ENCODE measurements at places on chromosomes 5 and 9.
A peak's percentile ranks its signal among the peaks of the same experiment; 100 is the strongest.

GRCh38 chr5:96331210-96331609 is 101.8 kb downstream of the PCSK1 start:
- no peak for DNase-seq

DNA sequence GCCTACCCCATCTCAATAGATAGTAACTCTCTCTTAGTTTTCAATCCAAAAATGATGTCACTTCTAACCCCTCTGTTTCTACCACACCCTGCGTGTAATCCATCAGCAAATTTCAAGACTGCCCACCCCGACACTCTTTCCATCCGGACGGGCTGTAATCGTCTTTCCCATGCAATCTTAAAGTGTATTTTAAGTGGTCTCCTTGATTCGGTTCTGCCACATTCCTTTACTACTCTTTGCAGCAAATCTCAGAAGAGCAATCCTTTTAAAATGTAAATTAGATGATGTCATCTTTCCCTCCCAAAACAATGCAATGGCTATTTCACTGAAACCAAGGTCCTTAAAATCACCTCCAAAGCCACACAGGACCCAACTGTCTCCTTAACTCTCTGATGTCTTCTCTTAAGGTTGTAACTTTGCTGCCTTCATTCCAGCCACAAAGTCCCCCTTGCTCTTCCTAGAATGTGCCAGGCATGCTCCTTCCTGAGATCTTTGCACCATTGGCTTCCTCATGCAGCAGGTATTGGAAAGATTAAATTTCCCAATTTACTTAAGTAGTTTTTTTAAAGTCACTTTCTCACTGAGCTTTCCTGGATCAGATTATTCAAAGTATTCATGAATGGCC is 932.5 kb upstream of the WWC1 start:
- DNase-seq, result no peak

GRCh38 chr5:167793700-167794099 is 497.7 kb upstream of the WWC1 start:
- no peak for DNase-seq

- no peak for DNase-seq
Observed at GRCh38 chr9:81979196-81979595, 9.4 kb upstream of the SPATA31D1 start.

DNA sequence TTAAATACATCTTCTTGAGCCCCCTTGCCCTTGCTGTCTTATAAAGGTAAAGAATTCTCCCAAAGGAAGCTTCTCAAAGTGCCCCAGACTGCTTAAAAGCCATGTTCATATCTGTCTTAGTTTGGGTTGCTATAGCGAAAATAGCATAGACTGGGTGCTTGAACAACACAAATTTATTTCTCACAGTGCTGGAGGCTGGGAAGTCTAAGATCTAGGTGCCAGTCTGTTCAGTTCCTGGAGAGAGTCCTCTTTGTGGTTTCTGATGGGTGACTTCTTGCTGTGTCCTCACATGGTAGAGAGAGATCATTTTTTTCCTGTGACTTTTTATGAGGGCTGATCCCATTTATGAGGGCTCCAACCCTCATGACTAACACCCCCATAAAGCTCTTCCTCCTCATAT is 486.7 kb upstream of the ADAMTS16 start:
- DNase-seq, result no peak

GRCh38 chr5:124960266-124960665 is 213.8 kb upstream of the ZNF608 start:
- no peak for DNase-seq

- no peak for DNase-seq
Observed at GRCh38 chr9:31255211-31255610, 1129.2 kb upstream of the ACO1 start.

- DNase-seq, result peak; percentile 85
Observed at GRCh38 chr9:113910036-113910639, 34.0 kb downstream of the ZNF618 start.

DNA sequence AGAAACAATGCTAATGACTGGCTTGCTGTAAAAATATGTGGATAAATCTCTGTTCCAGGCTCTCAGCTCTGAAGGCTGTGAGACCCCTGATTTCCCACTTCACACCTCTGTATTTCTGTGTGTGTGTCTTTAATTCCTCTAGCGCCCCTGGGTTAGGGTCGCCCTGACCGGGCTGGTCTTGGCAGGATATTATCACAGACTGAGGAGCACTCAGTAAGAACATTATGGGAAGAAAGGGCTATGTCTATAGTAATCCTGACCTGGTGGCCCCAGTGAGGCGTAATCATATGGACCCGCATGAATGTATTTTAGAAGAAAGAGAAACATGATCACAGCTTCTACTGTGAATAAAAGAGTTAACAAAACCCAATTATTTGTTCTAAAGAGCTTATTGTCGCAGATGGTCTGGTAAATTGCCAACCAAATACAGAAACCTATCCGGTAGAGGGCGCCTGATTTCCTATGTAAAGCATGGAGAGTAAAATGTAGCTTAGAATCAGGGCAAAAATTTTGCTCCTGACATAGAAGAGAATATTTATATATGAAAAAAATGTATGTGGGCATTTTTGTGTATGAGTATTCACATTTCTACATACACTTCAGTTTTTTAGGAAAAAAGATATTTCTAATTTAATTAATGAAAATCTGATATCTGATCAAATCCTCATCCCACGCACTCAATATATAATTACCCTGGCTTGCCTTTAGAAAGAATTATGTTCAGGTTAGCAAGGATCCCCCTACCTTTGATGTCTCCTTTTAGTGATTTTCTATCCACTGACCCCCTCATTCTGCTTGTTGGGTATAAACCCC is 5.8 kb upstream of the IFNA1 start:
- peak; percentile 15 for DNase-seq

DNA sequence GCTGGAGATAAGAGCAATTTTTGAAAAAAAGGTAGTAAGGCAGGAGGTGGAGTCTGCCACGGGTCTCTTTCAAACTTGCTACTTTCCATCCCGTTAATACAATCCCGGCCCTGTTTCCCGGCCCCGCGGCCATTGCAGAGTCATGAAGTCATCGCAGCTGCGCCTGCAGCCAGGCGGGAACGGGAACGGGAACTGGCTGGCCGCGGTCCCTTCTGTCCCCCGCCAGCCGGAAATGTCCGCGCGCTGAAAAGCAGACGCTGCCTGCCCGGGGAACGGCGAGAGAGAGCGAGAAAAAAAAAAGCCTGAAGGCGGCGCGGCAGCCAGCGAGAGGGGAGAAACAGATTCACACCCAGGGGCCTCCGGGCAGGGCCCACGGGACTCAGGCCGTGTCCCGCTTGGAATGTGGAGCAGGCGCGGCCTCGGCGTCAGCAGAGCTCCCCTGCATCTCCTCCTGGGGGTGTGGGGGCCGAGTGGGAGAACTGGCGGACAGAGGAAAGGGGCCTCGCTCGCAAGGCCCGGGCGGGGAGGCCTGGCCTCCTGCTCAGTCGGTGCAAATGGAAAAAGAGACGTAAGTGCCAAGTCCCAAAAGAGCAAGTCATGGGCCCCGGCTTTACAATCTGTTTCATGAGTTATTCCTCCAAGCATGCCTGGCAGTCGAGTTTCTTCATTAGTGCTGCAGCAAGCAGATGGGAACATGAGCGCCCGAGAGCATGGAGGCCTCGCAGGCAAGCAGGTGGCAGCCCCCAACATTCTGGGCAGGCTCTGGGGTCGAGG is 201.2 kb upstream of the GAS1 start:
- DNase-seq, result peak; percentile 4

GRCh38 chr5:36656556-36656955 is 50.1 kb downstream of the SLC1A3 start:
- DNase-seq, result no peak

- DNase-seq, result no peak
Observed at GRCh38 chr9:113155911-113156588, 5.2 kb downstream of the SLC31A2 start.

- no peak for DNase-seq
Observed at GRCh38 chr5:159444441-159445082, 114.3 kb upstream of the IL12B start.

GRCh38 chr5:172545291-172545801 is 91.0 kb upstream of the SH3PXD2B start:
- DNase-seq, result no peak

DNA sequence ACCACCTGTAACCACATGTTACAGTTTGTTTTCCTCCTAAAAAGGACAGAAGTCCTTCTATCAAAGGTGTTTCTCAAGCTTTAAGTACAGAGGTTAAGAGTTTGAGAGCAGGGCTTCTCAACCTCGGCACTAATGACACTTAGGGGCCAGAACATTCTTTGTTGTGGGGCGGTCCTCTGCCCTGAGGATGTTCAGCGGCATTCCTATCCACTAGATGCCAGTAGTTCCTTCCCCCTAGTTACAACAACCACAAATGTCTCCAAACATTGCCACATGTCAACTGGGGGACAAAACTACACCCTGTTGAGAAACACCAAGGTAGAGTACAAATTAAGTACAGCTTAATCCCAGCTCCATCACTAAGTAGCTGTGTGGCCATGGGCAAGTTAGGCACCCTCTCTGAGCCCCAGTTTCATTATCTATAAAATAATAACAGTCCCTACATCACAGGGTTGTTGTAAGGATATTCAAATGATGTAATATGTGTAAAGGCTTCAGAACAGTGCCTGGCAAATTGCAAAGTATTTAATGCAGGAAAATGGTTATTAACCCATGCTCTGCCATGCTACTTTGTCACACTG is 44.6 kb downstream of the PIP5K1B start:
- DNase-seq, result no peak

GRCh38 chr5:172983542-172984243 is at the start of gene ATP6V0E1:
TSS of gene ATP6V0E1 (plus strand) at chr5:172983771. CDS start at chr5:172983861, 90 bp downstream.
- peak; percentile 81 for DNase-seq

GRCh38 chr9:135229701-135230385 is 142.4 kb downstream of the OLFM1 start:
- no peak for DNase-seq

DNA sequence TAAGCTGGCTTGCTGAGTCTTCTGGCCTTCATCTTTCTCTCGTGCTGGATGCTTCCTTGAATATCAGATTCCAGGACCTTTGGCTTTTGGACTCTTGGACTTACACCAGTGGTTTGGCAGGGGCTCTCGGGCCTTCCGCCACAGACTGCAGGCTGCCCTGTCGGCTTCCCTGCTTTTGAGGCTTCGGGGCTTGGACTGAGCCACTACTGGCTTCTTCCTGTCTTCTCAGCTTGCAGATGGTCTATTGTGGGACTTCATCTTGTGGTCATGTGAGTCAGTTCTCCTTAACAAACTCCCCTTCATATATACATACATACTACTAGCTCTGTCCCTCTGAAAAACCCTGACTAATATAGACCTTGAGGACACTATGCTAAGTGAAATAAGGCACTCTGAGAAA is 78.3 kb upstream of the SSBP2 start:
- DNase-seq, result no peak

DNA sequence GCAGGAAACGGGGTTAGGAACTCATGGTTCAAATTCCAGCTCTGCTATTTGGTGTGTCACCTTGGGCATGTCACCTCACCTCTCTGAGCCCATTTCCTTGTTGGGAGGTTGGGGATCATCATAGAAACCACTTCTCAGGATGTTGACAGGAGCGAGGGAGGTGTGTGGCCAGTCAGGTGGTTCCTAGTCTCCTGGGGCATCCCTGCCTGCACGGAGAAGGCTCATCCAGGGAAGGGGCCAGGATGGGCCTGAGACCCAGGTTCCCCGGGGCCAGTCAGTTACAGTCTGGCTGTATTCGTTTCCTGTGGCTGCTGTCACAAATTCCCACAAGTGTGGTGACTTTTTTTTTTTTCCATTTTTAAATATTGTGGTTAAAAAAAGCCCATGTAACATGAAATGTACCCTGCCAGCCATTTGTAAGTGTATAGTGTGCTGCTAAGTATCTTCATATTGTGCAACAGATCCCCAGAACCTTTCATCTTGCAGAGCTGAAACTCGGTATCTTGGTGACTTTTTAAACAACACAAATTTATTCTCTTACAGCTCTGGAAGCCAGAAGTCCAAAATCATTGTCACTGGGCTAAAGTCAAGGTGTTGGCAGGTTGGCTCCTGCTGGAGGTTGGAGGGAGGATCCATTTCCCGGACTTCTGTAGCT is 78.7 kb upstream of the UNC5A start:
- no peak for DNase-seq

- DNase-seq, result no peak
Observed at GRCh38 chr9:14584571-14584970, 108.7 kb downstream of the ZDHHC21 start.

GRCh38 chr5:115470921-115471320 is 73.7 kb downstream of the FEM1C start:
- DNase-seq, result no peak

DNA sequence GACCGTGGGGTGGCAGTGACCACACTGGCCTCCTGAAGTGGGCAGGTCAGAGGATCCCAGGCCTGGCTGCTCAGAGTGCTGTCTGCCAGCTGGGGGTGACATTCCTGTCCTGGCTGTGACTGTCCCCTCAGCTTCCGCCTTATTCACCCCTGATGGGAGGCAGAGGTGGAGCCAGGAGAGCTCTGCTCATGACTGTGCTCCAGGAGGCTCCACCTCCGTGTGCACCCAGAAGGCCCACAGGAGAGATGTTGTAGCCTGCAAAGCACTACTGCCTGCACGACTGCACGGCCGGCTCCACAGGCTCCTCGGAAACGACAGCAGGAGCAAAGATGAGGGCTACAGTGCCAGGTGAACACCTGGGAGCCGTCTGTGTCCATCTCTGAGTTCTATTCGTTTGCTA is 60.9 kb downstream of the ROPN1L start:
- DNase-seq, result no peak

DNA sequence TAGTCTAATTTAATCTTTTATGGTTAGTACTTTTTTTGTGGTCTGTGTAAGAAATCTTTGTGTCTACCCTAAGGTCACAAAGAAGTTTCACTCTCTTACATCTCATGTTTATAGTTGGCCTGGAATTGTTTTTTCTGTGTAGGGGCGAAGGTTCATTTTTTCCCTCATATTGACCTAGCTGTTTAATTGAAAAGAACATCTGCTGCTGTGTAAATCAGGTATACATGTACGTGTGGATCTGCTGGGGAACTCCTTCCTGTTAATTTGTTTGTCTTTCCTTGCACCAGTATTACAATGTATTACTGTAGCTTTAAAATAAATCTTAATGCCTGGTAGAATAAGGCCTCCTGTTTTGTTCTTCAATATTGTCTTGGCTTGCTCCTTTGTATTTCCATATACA is 37.8 kb downstream of the EXOSC2 start:
- peak; percentile 19 for DNase-seq

- no peak for DNase-seq
Observed at GRCh38 chr5:73174100-73174815, 1.3 kb downstream of the TMEM174 start.

DNA sequence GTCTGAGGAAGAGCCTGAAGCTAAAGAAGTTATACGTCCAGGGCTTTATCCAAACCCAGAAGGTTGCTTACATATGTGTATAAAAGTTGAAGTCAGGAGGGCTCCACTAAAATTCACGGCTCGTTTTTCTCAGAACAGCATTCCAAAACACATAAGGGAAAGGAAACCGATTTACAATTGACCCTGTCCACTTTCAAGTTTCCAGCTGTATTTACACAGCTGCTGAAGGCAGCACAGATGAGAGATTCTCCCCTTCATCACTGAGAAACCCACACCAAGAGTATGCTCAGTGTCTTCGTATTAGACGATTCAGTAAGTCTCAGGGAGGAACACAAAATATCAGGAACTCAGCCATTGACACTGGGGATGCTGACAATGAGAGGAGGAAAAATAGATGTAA is 5.9 kb upstream of the NREP start:
- DNase-seq, result no peak

- no peak for DNase-seq
Observed at GRCh38 chr5:97044052-97044451, 98.4 kb downstream of the LIX1 start.

- DNase-seq, result no peak
Observed at GRCh38 chr9:87872079-87872624, 10.5 kb upstream of the SPATA31E1 start.

- no peak for DNase-seq
Observed at GRCh38 chr9:90078988-90079421, 474.2 kb downstream of the GADD45G start.
